ENCODE measurements at places on chromosomes 5 and 9. TPM values are rescaled to one million over a fixed set of nuclear protein-coding genes. Genes with fewer than 3 reads are reported as not detected.

CAMK2A gene
- not detected for total RNA-seq

- no peak for DNase-seq
These were observed 73.7 kb downstream of the PCDH1 start for GRCh38 chr5:141804475-141804874.

- DNase-seq, result no peak
These were observed 259.4 kb downstream of the HSPA4 start for GRCh38 chr5:133311176-133311575.

- DNase-seq, result no peak
These were observed 516.5 kb downstream of the ACTL7B start for GRCh38 chr9:108339251-108339650.

DNA sequence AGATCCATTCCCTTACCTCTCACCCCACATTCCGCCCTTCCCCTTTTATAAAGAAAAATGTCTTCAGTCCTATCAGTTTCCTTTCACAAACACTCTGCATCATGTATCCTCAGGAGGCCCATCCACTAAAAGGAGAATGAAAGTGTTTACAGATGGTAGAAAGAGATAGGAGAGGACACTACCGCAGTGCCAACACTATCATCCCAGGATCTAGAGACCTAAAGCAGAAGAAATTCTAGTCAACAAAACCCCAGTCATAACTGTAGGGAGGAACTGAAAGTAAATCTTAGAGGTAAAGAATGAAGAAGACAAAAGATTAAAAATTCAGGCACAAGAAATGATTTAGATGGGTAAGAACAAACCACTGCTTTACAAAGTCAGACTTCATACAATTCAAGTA lies 114.1 kb downstream of the MLLT3 start:
- DNase-seq, result no peak

DNA sequence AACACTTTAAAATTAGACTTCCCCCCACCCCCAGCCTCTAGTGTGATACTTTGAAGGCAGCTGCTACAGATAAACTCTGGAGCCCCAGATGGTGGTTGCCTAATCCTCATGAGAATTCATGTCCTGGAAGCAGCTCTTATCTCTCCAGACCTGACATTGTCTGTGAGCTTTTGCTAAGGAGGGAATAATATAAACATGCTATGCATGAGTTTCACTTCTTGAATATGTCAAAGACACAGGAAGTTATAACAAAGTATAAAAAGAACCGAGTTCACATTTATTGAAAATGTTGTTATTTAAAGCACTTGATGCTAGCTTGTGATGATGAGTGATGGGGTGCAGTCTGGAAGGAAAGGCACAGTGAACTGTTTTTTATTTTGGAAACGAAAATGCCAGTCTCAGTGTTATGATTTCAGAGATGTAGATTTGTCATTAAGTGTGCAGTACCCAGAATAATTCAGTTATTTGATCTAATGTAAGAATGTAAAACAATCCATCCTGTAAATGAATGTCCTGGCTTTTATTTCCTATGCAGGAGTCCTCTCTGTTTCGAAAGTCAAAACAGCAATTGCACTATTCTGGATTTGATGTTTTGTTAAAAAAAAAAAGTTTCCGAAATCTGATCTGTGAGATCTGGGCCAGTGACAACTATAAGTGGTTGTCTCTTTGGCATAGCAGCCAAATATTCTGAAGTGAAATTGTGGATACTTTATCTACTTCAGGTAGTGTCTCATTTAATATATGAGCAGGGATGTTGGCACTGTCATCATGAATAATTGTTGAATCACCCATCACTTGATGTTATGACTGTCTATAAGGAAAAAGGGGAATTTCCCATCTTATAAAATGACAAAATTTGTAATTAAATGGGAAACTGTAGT lies 77.0 kb downstream of the ZCCHC7 start:
- no peak for DNase-seq

- DNase-seq, result no peak
These were observed 491.1 kb downstream of the CCDC171 start for GRCh38 chr9:16043756-16044578.

DNA sequence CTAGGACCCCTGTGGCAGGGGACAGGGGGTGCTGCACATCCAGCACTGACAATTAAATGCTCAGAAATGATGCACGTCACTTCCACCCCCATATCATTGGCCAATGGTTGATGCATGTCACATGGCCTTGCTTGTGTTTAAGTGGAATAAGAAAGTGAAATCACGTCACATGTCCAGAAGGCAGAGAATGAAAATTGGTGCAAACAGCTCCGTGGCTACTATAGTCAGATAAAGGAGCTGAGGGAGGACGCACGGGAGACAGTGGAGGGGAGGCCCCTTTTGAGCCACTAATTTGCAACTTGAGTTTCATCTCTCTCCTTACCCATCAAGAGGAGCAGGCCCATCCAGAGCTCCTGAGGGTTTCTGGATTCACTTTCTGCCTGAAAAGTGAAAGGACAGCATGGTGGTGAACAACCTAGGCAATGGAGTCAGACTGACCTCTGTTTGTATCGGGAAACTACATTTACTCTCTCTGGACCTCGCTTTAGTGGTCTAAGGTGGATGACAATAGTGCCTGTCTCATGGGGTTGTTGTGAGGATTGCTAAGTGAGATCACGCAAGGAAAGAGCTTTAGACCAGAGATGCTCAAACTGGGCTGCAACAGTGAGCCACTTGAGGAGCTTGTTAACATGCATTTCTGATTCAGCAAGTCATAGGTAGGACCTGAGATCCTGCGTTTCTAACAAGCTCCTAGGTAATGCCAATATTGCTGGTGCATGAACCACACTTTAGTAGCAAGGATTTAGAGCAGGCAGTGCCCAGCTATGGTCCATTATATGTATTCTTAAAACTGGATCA lies 133.9 kb upstream of the ADRA1B start:
- DNase-seq, result no peak

GRCh38 chr5:1949253-1949652 lies 66.5 kb upstream of the IRX4 start:
- DNase-seq, result no peak
